ENCODE measurements at places on chromosomes 7 and 10.

- DNase-seq = no peak
Observed at GRCh38 chr7:96303105-96303685, 18.7 kb downstream of the SLC25A13 start.

DNA sequence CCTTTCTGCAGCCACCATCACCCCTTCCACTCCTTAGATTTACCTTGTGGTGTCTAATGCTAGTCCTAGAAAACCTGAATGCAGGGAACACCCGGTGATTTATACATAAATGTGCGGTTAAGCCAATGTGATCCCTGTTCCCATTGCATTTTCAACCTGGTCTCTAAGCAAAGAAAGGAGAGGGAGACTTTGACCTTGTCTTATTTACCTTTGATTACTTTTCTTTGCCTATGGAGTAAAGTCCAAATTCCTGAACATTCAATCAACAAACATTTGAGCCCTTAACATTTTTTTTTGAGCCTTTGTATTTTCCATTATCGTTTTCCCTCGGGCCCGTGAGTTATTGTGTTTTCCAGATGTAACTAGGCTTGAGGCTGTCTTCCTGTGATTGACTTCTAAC, 233.9 kb downstream of the ZNF248 start:
- DNase-seq = no peak

- DNase-seq = no peak
Observed at GRCh38 chr7:19284136-19284535, 138.9 kb upstream of the FERD3L start.

GRCh38 chr7:128210036-128210347, 31.1 kb upstream of the LEP start:
- DNase-seq = no peak

GRCh38 chr10:112735041-112735695, 214.9 kb upstream of the TCF7L2 start:
- DNase-seq = no peak
